ENCODE measurements at places on chromosomes 3 and 15. TPM values are rescaled to one million over a fixed set of nuclear protein-coding genes. Genes with fewer than 3 reads are reported as not detected.

The HMG20A gene
- 26.7 TPM for total RNA-seq

The ATP13A4 gene
- not detected for total RNA-seq

The CCDC54 gene
- total RNA-seq = not detected

The MAGEL2 gene
- 0.08 TPM for total RNA-seq

The TMEM207 gene
- total RNA-seq = not detected

The PIGBOS1 gene
- total RNA-seq = 8.5 TPM

The TIMP4 gene
- 0.12 TPM for total RNA-seq

The SETD2 gene
- total RNA-seq = 27.8 TPM

The ROPN1B gene
- not detected for total RNA-seq

The TMIE gene
- total RNA-seq = not detected

The ZNF774 gene
- total RNA-seq = 2.3 TPM

The WDR6 gene
- total RNA-seq = 115 TPM

The ZNF80 gene
- not detected for total RNA-seq

The GNAT1 gene
- total RNA-seq = not detected

The DUOXA2 gene
- not detected for total RNA-seq

The RLBP1 gene
- total RNA-seq = not detected

The UCN2 gene
- 5.9 TPM for total RNA-seq

The GTF2A2 gene
- total RNA-seq = 183 TPM

The DGKG gene
- total RNA-seq = 0.57 TPM

The TICRR gene
- total RNA-seq = 4.6 TPM

The ZBTB20 gene
- total RNA-seq = 8.0 TPM

The ITGA11 gene
- 2.1 TPM for total RNA-seq

The PCSK6 gene
- not detected for total RNA-seq

The SLC24A5 gene
- total RNA-seq = not detected

The SMAD6 gene
- total RNA-seq = 10.1 TPM
